ENCODE measurements at places on chromosomes 16 and 17. TPM values are rescaled to one million over a fixed set of nuclear protein-coding genes. Genes with fewer than 3 reads are reported as not detected.

GRCh38 chr16:78996790-78997189, 603.7 kb downstream of the MAF start:
- H3K27ac ChIP-seq, result no peak overlapping the region
- no peaks in the 10 kb centered on the region for H3K36me3 ChIP-seq
- no peaks in the 10 kb centered on the region for H3K4me1 ChIP-seq
- no peak overlapping the region for H3K4me3 ChIP-seq
- DNase-seq, result no peak
- no peaks in the 10 kb centered on the region for H3K27me3 ChIP-seq

DNA sequence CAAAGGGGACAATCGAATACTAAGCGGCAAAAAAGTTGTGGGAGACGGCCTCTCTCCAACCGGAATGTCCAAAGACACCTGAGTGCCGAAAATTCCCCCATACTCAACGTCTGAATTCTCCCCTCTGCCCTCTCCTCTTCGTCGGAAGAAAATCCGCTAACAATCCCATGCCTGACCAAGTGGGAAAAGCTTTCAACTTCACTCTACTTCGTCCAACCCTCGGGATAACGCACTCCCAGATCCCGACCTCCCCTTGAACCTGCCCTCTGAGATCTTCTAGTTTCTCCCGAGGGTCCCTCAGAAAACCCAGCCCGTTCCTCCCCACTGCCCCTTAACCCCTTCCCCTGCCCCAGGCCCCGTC, 961 bp downstream of the AMFR start:
- no peaks in the 10 kb centered on the region for H3K36me3 ChIP-seq
- peak overlapping the region; percentile 87 for H3K27ac ChIP-seq
- H3K4me1 ChIP-seq, result peaks cover 28% of the 10 kb centered on the region

DNA sequence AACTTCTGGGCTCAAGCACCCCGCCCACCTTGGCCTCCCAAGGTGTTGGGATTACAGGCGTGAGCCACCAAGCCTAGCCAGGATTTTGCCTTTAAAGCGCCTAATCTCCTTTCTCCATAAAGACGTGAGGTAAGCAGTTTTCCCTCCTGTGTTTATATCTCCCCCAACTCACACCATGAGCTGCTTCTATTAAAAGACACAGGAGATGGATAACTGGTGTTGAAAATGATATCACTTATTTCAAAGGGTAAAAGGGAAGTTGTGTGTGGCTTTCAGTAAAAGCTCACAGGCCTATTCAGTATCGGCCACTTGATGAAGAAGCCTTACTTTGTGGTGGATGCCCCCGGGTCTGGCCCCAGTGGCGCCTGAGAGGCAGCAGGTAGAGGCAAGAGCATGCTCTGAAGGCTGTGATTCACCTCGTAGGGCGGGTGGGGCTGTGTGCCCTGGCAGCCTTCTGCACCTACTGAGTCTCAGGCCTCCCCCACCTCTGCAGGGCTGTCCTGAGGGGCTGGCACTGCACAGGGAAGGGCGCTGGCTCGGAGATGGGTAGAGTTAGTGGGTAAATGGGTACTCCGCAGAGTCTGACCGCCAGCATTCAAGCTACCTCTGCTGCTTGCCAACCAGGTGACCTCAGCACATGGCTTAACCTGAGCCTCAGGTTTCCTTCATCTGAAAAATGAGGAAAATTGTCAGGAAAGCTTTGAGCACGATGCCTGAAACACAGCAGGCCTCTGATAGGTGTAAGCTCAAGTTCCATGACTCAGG, 146.8 kb downstream of the CLEC16A start:
- peak overlapping the region; percentile 65 for H3K27ac ChIP-seq
- no peaks in the 10 kb centered on the region for H3K27me3 ChIP-seq
- no peak overlapping the region for H3K4me3 ChIP-seq
- H3K4me1 ChIP-seq, result peaks cover 28% of the 10 kb centered on the region

- peak; percentile 72 for DNase-seq
- H3K4me1 ChIP-seq, result peaks cover 48% of the 10 kb centered on the region
- H3K4me3 ChIP-seq, result no peak overlapping the region
- peaks cover 87% of the 10 kb centered on the region for H3K36me3 ChIP-seq
These were observed 28.9 kb downstream of the ZDHHC7 start for GRCh38 chr16:84982434-84982833.

DNA sequence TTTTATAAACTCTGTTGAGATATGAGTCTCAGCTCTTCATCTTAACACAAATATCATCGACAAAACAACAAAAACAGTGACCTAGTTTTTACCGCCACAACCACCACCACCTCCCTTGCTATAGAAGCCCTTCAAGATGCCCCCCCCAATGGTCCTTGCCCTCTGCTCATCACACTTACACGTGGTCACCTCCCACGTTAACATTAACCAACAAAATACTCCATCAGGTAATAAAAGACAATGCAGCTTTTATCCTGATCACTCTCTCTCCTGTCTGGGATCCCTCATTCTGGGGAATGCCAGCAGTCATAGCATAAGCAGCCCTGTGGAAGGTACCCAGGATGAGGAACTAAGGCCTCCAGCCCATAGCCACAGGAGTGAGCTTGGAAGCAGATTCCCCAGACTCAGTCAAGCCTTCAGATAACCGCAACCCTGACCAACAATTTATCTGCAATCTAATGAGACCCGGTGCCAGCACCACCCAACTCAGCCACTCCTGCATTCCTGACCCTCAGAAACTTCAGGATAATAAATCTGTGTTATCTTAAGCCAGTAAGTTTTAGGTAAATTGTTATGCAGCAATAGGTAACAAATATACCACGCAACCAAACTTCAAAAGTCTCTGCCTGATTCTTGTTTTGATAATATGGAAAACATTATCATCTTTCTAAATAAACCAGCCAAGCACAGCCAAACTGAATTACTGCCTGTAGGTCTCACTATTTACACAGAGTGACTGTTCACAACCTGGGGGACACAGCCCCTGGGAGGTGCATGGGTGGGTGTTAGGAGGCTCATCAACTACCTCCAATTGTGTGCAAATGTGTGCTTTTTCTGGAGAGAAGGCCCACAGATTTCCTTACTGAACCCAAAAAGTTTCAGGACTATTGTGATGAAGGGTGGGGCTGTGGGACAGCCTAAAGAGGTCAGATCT, 6.1 kb downstream of the PECAM1 start:
- H3K4me1 ChIP-seq, result peaks cover 57% of the 10 kb centered on the region
- peak overlapping the region; percentile 92 for H3K27ac ChIP-seq
- no peaks in the 10 kb centered on the region for H3K27me3 ChIP-seq
- H3K36me3 ChIP-seq, result peaks cover 10% of the 10 kb centered on the region
- H3K4me3 ChIP-seq, result peak overlapping the region; percentile 57

- H3K4me3 ChIP-seq, result no peak overlapping the region
- no peaks in the 10 kb centered on the region for H3K27me3 ChIP-seq
- H3K36me3 ChIP-seq, result no peaks in the 10 kb centered on the region
- no peak for DNase-seq
- H3K27ac ChIP-seq, result no peak overlapping the region
These were observed 33.7 kb downstream of the TEKT3 start for GRCh38 chr17:15307710-15308111.

GRCh38 chr16:67579686-67580085, 17.4 kb downstream of the CTCF start:
- DNase-seq, result no peak
- no peaks in the 10 kb centered on the region for H3K4me1 ChIP-seq
- H3K27ac ChIP-seq, result no peak overlapping the region
- peaks cover 18% of the 10 kb centered on the region for H3K36me3 ChIP-seq
- no peaks in the 10 kb centered on the region for H3K27me3 ChIP-seq

DNA sequence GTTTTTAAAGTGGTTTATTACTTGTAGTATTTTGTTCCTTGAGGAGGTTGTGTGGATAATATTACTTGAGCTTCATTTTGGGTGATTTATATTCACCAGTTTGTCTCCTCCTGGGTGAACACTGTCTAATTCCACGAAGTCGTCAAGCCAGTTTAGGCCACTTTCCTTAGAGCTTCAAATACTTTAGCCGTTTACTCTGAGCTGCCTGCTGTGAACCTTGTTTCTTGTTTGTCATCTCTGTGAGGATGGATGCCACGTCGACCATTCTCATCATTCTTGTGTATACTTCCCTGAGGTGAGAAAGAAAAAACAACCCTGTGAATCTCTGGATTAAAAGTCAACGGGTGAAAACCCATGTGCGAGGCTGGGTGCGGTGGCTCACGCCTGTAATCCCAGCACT, 9.0 kb downstream of the KRT24 start:
- H3K27ac ChIP-seq, result no peak overlapping the region
- no peaks in the 10 kb centered on the region for H3K36me3 ChIP-seq
- no peak for DNase-seq
- peaks cover 12% of the 10 kb centered on the region for H3K4me1 ChIP-seq

- H3K4me3 ChIP-seq, result no peak overlapping the region
- no peaks in the 10 kb centered on the region for H3K27me3 ChIP-seq
- no peak overlapping the region for H3K27ac ChIP-seq
- H3K36me3 ChIP-seq, result peaks cover 15% of the 10 kb centered on the region
- DNase-seq, result no peak
These were observed 18.4 kb downstream of the TBX4 start for GRCh38 chr17:61470530-61471136.

GRCh38 chr17:46092991-46093390, 93.9 kb downstream of the STH start:
- H3K27me3 ChIP-seq, result no peaks in the 10 kb centered on the region
- DNase-seq, result no peak
- H3K4me3 ChIP-seq, result no peak overlapping the region
- peaks cover 28% of the 10 kb centered on the region for H3K4me1 ChIP-seq
- peaks cover 39% of the 10 kb centered on the region for H3K36me3 ChIP-seq

DNA sequence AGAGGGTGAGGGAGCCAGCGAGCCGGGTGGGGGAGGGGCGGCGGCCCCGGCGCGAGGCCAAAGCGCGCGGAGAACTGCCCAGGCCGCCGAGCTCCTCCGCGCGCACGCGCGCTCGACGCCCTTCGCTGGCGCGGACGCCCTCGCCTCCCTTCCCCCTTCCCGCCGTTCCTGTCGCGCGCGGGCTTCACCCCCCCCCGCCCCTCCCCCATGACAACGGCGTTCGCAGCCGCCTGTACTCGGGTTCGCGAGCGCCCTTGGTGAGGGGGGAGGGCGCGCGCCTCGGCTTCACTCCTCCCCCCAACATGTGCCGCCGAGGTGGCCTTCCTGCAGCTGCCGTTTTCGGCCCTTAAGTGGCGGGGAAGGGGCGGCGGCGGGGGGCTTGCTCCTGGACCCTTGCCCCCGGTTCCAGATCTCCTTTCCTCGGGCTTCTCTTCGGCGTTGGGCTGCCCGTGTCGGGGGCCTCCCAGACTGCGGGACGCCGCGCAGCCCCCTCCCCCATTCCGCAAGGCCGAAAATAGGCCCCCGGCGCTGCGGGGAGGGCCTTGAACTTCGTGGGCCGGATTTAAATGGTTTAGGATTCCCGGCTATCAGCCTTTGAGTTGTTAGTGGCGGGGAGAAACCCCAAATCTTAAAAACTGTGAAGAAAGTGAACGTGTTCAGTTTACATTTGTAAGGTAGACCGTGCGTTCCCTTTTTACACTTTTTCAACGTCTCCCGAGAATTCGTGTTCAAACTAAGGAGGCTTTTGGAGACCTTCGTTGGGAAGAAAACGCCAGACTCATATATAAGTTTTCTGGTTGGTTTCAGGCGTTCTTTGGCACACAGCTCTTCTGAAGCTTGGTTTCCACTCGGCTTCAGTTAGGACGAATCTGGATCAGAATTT, 653 bp downstream of the SRRM2 start:
- no peaks in the 10 kb centered on the region for H3K27me3 ChIP-seq
- peak overlapping the region; percentile 92 for H3K4me3 ChIP-seq
- peaks cover 18% of the 10 kb centered on the region for H3K36me3 ChIP-seq
- peaks cover 38% of the 10 kb centered on the region for H3K4me1 ChIP-seq
- H3K27ac ChIP-seq, result peak overlapping the region; percentile 99
- peak; percentile 88 for DNase-seq

DNA sequence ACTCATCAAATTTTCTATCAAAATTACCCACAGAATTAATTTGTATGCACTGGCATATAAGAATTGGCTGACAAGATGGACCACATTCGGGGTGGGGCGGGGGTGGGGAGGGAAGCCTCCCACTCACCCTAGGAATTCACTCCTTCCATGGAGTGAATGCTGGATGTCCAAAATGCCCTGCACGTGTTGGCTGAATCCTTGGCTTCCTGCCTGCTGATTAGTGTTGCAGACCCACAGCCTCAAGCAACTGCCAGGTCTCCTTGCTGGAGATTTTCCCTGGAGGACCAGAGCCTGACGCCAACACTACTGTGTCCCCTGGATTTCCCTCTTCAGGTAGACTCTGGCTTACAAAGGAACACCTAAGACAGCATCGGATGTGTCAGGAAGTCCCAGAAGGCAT, 575.7 kb upstream of the CDH11 start:
- H3K36me3 ChIP-seq, result no peaks in the 10 kb centered on the region
- H3K27ac ChIP-seq, result no peak overlapping the region
- H3K4me1 ChIP-seq, result no peaks in the 10 kb centered on the region

DNA sequence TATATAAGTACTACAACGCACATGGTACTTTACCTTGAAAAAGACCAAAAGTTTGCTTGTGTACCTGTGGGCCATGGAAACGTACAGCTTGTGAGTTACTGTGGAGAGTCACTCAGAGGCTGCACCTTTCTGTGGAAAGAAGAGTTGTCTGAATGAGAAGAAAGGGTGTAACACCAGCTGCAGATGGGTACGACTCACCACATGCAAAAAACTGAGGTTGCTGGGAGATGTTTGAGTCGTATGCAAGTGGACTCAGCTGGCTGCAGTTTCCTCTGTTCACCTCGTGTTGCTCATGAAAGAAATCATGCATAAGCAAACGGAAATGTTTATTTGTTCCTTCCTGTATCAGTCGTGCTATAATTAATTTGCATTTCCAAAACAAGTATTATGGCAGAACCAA, 22.4 kb upstream of the DYNLRB2 start:
- H3K4me1 ChIP-seq, result no peaks in the 10 kb centered on the region
- no peak overlapping the region for H3K4me3 ChIP-seq
- H3K36me3 ChIP-seq, result no peaks in the 10 kb centered on the region

DNA sequence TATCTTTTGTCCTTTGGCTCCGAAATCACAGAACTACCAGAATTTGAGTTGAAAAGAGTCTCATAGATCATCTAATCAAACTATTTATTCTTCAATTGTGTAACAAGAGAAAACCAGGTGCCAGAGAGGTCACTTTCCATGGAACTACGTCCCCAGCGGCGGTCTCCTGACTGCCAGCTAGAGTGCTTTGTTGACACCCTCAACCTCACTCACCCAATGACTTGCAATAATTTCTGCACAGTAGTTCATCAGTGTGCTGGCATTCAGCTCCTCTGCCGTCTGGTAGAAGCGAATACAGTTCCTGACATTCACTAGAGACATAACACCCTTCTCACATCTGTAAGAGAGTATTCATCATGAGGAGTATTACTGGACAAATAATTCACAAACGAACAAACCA, 54.2 kb downstream of the ANKFY1 start:
- no peak for DNase-seq
- peaks cover 10% of the 10 kb centered on the region for H3K4me1 ChIP-seq
- no peak overlapping the region for H3K4me3 ChIP-seq

DNA sequence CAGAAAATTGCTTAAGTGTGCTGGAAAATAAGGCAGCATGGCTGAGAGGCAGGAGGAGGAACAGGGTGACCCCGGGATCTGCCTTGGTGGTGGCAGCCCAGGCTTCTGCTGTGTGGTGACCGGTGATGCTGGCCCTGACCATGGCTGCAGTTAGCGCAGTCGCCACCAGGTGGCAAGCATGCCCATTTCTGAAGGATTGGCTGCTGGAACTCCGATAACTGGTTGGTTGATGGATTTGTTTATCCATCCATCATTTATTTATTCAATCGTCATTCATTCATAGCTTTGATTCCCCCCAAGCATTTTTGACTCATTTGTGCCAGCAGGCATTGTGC, 29.1 kb upstream of the ITGA3 start:
- H3K4me3 ChIP-seq, result peak overlapping the region; percentile 50
- peak overlapping the region; percentile 61 for H3K27ac ChIP-seq
- H3K4me1 ChIP-seq, result peaks cover 27% of the 10 kb centered on the region

CRHR1 gene
- not detected for total RNA-seq

PLA2G10 gene
- 7.1 TPM for total RNA-seq

PDILT gene
- not detected for total RNA-seq

SOX9 gene
- 4.3 TPM for total RNA-seq

TSEN54 gene
- 20.4 TPM for total RNA-seq

GFAP gene
- not detected for total RNA-seq

GPR179 gene
- total RNA-seq, result 0.15 TPM

CLDN9 gene
- total RNA-seq, result 1.0 TPM

COX11 gene
- total RNA-seq, result 41.9 TPM

QPRT gene
- 11.0 TPM for total RNA-seq

Data from lower lobe of right lung (tissue), 2 donors.